ENCODE measurements at places on chromosomes 12 and 14.

DNA sequence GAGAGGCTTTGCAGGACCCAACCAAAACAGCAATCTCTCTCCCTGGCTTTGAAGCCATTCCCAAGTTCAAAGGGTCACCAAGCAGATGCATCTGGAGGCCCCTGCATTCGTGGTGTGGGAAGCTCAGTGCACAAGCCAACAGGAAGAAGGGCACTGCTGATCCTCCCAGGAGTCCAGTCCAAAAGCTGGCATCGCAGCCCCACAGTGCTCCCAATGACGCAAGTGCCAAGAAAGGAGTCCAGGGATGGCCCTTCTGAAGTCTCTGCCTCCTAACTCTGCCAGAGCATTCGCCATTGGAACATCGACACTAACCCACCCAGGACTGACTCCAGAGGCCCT is 25.1 kb downstream of the PXN start:
- no peak for DNase-seq

GRCh38 chr12:56103066-56103711 is 1.2 kb upstream of the PA2G4 start:
- DNase-seq = no peak

DNA sequence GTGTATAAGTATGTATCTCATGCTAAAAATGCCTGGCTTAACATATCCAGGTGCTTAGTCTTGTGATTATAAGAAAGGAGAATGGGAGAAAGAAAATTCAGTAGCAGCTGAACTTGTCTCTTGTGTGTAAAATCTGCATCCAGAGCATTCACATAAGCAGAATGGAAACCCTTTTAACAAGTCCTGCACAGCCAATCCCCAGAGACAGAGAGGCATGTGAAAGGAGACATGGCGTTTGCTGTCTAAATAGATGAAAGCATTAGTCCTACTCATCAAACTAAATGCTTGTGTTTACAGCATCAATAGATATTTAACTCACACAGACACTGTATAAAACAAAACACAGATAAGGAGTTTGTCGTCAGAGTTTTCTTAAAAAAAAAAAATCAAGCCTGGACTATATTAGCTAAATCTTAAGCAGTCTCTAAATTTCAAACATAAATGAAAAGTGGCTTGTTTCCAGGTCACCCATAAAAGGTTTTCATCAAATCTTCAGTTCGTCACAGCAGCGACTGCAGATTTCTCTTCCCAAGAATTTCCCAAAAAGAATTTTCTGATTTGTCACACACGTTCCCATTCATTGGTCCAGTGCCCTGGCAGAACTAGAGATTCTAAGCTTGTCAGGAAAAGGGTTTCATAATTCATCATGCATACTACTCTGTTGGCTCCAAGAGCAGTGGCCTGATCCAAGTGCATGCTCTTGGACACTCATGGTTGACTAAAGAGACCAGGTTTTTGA is 249.2 kb downstream of the BTG1 start:
- no peak for DNase-seq

DNA sequence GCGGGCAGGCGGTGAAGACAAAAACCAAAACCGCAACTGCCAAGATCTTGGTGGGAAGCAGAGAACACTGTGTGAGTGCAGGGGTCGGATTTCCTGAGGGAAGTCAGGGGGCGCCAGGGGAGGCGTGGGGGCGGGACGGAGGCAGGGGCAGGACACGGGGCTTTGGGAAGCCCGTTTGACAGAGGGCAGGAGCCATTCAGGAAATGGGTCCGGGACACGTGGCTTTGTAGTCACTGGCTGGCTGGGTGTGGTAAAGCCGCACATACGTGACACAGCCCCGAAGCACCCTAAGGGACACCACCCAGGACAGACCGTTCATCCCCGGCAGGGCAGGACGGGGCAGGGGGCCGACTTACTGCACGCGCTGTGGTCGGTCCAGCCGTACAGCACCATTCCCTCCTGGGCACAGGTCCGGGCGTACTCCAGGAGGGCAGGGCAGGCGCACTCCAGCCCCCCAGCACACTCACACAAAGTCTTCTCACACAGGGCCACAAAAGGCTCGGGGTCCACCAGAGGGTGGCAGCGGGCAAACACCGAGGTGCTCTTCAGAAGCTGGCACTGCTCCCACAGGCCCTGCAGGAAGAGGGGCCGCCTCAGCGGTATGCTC is 49.4 kb downstream of the VWF start:
- no peak for DNase-seq
